Left ventricle myocardium inferior (tissue), 1 donor: ENCODE measurements at places on chromosomes 11 and 22. TPM values are rescaled to one million over a fixed set of nuclear protein-coding genes. Genes with fewer than 3 reads are reported as not detected.

DNA sequence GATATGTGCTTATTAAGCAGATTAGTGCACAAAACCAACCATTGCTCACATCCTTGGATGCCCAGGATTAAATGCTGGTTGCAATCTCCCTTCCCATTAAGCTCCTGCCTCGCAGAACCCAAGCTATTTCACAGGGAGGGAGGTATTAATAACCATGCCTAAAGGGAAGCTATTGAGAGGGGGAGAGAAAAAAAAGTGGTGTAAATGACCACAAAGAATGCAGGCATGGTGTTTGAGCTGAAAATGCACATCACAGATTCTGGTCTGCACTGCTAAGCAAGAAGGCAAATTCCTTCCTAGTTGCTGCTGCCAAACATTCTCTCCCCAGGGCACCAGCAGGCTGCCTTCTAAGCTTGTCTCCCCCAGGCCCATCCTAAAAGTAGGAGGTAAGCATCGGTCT, 92.0 kb upstream of the ISX start:
- no peak for DNase-seq

- DNase-seq = no peak
Measured at GRCh38 chr11:12085371-12086251, 24.8 kb upstream of the MICAL2 start.

The SCGB1C1 gene
- not detected for total RNA-seq

GRCh38 chr11:73244589-73245240, 26.6 kb downstream of the P2RY2 start:
- no peak for DNase-seq

The KCNJ1 gene
- total RNA-seq = not detected

The MS4A1 gene
- total RNA-seq = not detected
